ENCODE measurements at places on chromosomes 3 and 15. TPM values are rescaled to one million over a fixed set of nuclear protein-coding genes. Genes with fewer than 3 reads are reported as not detected.

DNA sequence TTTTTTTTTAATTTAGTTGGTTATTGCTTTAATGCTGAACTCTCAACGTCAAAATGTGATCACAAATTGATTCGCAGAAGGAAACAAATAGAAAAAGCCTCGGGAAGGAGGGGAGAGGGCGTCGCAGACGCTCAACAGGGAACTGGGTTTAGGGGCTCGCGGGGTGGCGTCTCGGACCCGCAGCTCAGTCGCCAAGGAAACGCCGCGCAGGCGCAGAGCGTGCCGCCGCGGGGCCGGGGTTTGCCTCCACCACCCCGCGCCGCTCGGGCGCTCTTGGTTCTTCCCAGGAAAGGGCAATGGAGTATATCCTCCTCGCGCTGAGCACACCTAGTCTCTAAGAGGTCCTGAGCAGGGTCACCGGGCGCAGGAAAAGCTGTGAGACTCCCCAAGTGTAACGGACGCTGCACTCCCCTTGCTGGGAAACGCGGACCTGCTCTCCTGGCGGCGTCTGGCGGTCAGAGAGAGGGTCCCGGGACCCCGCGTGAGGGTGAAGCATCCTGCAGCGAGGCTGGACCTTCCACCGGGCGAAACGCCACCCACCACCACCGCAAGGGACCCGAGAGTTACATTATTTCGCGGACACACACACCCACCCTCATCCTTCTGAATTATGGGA, 753 bp downstream of the PLCH1 start:
- peak; percentile 55 for DNase-seq

Gene CCRL2
- total RNA-seq: 9.1 TPM

Gene RPP25
- total RNA-seq: 24.1 TPM

DNA sequence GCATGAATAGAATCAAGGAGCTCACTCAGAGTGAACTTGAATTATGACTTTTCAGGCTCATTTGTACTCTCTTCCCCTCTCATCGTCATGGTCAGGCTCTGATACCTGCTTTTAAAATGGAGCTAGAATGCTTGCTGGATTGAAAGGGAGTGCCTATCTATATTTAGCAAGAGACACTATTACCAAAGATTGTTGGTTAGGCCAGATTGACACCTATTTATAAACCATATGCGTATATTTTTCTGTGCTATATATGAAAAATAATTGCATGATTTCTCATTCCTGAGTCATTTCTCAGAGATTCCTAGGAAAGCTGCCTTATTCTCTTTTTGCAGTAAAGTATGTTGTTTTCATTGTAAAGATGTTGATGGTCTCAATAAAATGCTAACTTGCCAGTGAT, 9.6 kb downstream of the CCNDBP1 start:
- no peak for DNase-seq

DNA sequence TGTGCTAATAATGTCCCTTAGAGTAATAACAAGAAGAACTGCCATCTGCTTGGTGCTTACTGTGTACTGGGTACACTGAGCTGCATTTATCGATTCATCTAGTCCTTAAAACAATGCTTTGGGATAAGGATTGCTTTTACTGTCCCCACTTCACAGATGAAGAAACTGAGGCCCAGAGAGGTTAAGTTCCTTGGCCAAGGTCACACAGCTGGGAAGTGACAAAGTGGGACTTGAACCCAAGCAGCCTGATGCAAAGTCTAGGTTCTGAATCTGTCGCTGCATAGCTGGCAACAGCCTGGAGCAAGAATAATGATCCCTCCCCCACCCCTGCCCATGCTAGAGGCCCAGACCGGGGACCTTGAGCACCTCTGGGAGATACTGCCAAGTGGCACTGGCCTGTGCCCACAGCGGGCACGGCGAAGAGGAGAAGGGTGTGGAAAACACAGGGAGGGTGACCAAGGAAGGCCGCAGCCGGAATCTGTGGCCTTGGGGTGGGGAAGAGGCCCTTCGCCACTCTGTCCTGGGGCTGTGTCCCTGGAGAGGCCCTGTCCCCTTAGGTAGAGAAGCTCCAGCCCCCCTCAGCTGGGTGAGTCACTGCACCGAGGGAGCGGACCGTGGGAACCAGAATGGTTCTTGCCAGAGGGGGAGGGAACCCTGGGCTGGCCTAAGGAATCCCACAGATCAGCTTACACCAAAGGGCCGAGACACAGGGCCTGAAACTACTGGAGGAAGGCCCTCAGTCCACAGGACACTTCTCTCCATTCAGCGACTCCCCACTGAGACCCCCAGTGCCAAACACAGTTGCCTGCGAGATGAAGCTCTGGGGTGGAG, 3.5 kb downstream of the PLXND1 start:
- DNase-seq: no peak

DNA sequence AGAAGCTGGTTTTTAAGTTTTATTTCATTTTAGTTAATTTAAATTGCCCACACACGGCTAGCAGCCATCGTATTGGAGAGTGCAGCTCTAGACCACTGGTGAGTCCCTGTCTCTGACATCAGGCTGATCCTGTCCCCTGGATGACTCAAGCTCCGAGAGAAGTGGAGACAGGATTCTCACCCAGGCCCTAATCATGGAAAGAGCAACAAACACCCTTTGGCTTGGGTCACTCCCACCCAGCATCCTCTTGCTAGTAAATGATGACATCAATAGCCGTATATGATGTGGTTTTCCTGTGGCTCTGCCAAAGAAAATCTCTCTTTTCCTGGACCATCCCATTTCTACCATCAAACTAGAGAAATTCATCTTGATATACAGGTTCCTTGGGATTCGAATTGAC, 182.2 kb downstream of the NTRK3 start:
- no peak for DNase-seq

Gene ATP10A
- 19.8 TPM for total RNA-seq

Gene NANOGP8
- total RNA-seq: 0.46 TPM

Gene KIF7
- total RNA-seq: 6.1 TPM

DNA sequence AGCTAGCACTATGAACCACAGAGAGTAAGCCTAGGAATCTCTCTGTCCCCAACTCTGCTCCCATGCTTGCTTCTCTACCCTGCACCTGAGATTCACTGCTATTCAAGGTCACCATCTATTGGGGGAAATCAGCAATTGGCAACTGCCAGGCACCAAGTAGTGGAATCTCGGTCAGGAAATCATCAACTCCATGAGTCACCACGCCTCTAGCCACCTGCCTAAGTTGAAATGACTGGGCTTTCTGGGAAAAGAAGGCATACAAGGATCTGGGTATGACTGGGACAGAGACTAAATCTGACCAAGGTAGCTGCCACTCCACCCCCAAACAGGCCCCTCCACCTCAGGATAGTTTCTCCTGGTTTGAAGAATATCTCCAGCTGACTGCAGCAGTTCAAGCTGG, 464.1 kb upstream of the CBLB start:
- DNase-seq: no peak

DNA sequence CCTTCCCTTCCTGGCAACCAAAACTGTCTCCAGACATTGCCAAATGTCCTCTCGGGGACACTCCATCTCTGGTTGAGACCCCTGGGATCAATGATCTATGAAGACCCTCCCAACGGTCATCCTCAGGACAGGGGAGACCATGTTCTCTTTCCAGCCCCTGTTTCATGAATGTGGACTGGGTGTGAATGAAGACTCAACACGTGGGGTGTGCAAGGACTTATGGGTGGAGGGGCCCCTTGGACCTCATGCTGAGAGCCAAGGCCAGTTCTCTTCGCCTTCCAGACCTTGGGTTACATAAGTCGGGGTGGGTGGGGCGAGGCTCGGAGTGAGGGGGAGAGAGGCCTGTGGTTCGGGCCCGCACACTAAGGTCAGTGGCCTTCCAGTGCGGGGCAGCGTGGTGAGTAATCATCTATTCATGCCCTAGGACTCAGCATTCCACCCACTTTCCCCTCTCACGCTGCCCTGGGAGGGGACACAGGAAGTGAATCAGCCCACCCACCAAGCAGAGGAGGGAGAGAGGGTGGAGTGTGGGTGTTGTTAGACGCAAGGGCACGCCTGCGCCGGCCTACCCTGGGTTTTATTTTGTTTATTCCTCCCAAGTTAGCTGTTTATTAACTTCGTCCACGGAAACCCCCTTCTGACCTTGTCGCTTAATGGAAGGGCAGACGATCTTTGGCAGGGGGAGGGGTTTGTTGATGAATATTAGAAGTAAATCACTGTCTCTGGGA, 6.7 kb downstream of the PAQR5 start:
- peak; percentile 43 for DNase-seq

GRCh38 chr3:12705981-12706380, 42.1 kb upstream of the RAF1 start:
- no peak for DNase-seq

DNA sequence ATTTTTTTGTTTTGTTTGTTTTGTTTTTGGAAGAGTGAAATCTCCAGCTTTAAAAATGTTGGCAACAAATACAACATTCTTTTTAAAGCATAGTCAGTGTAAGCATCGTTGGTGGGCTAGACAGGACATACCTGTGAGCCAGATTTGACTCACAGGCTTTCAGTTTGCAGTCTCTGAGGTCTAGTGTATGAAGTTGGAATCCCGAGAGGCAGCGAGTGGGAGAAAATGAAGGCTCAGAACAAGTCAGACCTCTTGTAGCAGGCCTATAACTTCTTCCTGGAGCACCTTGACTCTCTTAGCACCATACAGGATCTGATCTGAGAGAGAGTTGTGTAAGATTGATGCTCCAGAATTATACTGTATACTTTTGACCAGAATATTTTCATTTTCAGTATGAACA, 60.2 kb downstream of the CNTN4 start:
- DNase-seq: no peak

DNA sequence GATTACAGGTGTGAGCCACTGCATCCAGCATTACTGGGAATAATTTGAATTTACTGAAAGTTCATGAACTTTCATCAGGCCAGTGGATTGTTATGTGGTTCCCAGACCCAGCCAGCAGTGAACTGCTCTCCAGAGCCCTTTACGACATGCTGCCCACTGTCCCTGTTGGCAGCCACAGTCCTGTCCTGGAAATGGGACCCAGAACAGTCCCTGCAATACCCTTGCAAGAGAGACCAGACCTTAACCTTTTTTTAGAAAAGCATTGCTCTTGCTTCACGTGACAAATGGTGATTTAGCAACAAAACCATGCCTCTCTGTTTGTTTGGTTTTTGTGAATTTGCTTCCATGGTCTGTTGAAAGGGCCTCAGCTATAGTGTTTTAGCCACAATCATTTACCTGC, 367.3 kb upstream of the C2CD4B start:
- DNase-seq: no peak

GRCh38 chr15:35626571-35627318, 80.8 kb upstream of the DPH6 start:
- no peak for DNase-seq

Gene MASP1
- total RNA-seq: 17.8 TPM

DNA sequence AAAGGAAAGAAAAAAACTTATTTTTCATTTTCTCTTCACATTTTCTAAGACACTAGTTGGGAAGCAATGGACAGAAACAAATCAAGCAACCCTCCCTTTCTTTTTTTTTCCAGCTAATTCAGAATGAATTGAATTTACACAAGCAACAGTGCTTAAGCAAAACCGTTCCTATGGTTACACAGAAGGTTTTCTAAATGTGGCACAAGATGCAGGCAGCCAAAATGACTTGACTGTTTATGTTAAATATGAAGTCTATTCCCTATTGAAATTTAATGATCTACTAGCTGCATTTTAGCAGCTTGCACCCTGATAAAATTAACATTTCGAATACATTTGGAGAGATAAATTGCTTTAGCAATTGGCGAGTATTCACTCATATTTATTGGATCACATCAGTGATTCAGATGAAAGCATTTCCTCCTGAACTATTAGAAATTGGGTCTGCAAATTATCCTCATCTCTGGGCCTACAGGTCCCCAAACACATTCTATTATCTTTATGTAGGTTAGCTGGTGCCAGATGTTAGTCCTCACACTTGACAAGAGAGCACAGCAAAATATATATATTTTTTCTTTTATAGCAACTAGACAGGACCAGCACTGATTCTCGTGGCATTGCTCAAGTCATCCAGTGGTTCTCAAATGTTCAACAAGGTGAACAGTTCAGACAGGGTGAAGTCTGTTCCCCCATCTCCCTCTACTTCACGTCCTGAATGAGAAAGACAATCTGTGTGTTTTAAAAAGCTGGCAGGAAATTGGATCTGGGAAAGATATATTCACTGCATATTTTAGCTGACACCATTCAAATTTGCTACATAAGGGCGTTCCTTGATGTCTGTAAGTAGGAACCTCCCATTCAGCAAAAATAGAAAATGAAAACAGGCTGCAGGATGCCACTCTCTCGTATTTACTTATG, 463.6 kb upstream of the KCNMB2 start:
- no peak for DNase-seq

- DNase-seq: no peak
These were observed 22.6 kb upstream of the ANPEP start for GRCh38 chr15:89837134-89837829.

GRCh38 chr15:101466188-101466587, 23.3 kb downstream of the PCSK6 start:
- no peak for DNase-seq

DNA sequence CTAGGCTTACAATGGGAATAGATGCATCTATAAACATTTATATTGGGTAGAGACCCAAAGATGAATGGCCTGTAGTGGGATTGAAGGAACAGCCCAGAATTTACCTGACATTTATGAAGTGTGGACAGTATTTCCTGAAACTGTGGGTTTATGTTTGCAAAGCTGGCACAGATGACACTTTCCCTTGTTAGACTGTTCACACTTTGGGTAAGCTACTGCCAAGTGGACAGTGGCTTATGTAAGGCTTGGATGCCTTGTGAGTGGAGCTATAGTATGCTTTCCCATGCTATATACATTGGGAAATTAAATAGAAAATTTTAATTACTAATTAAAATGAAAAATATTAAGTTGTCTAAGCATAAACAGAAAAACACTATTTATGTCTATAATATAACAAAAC, 48.5 kb downstream of the STARD9 start:
- DNase-seq: no peak

GRCh38 chr3:160885791-160886286, 129.8 kb downstream of the PPM1L start:
- DNase-seq: peak; percentile 55

DNA sequence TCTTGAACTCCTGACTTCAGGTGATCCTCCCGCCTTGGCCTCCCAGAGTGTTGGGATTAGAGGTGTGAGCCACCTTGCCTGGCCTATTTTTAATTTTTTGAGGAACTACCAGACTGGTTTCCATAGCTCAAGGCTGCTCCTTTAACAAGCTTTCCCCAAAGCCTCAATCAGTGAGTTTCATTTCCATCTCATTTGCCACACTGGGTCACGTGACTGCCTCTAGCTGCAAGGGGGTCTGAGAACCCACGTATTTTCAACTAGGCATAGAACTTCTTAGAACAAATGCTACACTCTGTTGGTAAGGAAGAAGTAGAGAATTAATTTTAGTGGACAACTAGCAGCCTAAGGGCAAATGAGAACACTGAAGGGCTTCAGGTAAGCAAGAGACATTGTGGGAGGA, 3.1 kb upstream of the CD276 start:
- DNase-seq: no peak

Gene TRA2B
- total RNA-seq: 79.8 TPM

DNA sequence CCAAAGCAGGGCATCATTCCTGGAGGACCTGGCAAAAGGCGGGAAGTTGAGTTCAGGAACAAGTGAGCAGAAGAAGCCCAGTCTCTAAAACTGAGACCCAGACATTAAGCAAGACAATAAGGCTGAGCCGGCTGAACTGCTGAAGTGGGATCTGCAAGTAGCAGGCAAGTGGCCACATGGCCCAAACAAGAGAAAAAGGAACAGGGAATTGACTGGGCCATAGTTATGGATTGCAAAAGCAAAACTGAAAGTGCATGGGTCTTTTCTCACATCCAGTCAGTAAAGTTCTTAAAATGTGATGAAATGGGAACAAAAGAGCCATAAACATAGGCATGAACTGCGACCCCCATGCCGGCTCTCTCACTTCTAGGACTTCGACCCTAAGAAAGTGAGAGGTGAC, 101.2 kb downstream of the SCN11A start:
- DNase-seq: no peak

Gene MAGI1
- 87.4 TPM for total RNA-seq

- DNase-seq: no peak
These were observed 49.5 kb downstream of the ST6GAL1 start for GRCh38 chr3:186979852-186980251.

Gene RBP2
- total RNA-seq: 12.2 TPM
